ENCODE measurements at places on chromosomes 5 and 9.

DNA sequence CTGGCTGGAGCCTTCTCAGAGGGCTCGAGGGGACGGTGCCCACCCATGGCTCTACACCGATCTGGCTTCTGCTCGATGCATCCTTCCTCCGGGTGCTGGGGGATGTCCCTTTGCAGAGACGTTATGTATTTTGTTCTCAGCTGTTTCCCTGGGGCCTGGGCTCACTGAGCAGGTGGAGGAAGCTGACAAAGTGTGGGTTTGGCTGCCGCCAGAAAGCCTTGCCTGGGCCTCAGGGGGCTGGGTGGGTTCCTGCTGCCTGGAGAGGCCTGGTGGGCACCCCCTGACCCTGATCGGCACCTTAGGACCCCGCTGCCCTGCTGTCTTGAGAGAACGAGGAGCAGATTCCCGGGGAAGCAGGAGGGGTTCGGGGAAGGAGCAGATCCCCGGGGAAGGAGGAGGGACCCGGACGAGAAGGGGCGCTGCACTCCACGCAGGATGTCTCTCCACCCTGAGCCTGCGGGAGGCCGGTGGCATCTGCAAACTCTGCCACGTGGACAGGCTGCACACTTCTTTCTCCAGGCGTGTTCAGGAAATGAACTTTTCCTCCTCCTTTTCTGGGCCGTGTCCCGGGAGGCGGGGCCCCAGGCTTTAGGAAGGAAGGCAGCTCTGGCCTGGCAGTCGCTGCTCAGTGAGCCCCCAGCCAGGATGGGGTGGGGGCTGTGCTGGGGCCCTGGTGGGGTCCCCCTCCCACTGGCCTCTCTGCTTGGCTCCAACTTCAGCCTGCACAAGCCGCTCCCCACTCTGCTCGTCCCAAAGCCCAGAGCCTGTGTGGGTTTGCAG lies 148.9 kb downstream of the RXRA start:
- peak; percentile 15 for DNase-seq

DNA sequence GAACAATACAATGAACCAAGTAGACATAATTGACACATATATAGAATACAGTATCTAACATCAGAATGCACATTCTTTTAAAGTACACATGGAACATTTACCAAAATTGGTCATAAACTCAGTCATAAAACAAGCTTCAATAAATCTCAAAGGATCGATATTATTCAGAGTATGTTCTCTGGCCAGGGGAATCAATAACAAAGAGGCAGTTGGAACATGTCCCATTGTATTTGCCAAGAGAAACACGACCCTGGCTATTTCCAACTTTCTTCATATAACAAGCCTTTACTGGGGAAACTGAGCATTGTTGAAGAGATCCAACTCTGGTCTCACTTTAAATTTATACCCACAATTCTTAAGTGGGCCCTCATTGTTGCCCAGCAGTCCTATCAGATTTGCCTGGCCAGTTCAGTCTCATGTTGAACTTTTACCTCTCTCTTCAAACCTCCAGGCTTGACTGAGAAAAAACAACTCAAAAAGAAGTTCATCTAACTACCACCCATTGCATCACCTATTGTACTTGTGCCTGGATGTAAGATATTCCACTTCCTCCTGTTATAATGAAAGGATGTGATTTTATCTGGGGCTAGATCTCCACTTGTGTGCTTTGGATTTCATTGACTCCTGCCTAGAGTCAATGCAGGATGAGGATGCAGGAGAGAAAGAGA lies 162.5 kb downstream of the HSPA4 start:
- no peak for DNase-seq

- no peak for DNase-seq
Observed at GRCh38 chr5:78545406-78545805, 103.2 kb downstream of the LHFPL2 start.

DNA sequence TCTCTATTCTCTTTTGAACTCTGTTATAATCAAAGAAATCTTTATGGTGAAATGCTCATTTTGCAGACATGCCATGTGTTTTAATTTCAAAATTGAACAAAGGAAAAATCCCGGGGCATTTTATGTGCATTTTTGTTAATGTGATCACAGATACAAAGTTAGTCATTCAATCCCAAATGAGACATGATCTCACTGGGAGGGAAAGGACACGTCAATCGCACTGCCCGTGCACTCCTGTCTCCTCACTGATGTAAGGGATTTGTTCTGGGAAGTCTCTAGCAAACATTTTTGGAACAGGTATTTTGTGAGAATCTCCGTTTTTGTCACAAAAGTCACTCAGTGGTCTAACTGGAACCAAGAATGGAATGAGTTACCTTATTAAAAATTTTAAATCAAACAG lies 97.9 kb upstream of the RANBP6 start:
- DNase-seq: no peak

DNA sequence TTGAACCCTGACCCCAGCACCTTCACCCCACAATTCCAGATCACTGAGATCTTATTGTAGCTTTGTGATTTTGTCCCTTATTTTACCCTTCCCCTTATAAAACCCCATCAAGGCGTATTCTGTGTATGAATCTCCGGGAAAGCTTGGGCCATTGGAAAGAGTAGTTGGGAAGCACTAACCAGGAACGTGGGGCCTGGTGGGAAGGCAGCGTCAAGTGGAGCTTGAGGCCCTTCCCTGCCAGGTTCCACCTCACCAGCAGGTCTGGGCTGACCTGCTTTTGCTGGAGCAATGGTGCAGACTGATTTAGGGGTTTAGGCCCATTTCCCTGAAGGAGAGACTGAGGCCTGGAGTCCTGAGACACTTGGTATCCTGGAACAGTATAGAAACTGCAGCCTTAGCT lies 9.3 kb downstream of the PHF2 start:
- no peak for DNase-seq

- DNase-seq: no peak
Observed at GRCh38 chr5:178235588-178235974, 3.0 kb upstream of the PHYKPL start.

DNA sequence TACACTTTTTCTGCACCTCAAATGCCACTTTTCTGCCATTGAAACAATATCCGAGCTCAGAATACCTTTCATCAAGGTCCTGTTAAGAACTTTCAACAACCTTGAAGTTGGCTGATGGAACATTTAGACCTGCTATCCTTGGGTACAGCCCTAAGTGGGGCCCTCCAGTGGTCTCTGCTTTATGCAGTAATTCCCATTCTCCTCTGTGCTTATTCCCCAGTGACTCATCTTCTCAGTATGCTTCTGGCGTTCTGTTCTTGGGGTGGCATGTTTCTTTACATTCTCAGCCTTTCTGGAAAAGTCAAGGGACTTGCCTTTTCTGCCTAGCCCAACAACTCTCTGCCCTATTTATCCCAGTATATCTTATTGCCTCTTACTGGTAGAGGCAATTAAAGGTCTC lies 7.1 kb downstream of the ANP32B start:
- DNase-seq: no peak

DNA sequence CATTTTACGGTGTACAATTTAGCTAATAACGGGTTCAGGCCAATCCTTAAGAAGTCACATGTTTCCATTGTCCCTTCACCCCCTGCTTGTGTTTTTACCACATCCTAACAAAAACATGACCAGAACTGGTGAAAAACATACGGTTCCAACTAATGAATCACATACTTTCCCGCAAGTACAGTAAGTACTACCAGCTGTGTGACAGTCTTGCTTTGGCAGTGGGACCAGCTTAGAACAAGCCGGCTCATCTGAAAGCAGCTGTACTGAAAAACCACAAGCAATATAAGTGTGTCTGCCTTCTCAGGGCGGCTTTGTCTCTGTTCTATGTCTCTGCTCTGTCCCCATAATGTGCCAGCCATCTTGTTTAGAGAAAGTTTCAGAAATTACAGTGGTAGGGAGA lies 242.5 kb downstream of the BNC2 start:
- DNase-seq: no peak
